H1 (cell line): ENCODE measurements at places on chromosomes 7 and 10. TPM values are rescaled to one million over a fixed set of nuclear protein-coding genes. Genes with fewer than 3 reads are reported as not detected.

GRCh38 chr10:132248455-132249225 is 59.1 kb downstream of the STK32C start:
- H3K27ac ChIP-seq, result no peak overlapping the region
- peak overlapping the region; percentile 60 for H3K4me3 ChIP-seq
- peaks cover 2% of the 10 kb centered on the region for H3K4me1 ChIP-seq

DNA sequence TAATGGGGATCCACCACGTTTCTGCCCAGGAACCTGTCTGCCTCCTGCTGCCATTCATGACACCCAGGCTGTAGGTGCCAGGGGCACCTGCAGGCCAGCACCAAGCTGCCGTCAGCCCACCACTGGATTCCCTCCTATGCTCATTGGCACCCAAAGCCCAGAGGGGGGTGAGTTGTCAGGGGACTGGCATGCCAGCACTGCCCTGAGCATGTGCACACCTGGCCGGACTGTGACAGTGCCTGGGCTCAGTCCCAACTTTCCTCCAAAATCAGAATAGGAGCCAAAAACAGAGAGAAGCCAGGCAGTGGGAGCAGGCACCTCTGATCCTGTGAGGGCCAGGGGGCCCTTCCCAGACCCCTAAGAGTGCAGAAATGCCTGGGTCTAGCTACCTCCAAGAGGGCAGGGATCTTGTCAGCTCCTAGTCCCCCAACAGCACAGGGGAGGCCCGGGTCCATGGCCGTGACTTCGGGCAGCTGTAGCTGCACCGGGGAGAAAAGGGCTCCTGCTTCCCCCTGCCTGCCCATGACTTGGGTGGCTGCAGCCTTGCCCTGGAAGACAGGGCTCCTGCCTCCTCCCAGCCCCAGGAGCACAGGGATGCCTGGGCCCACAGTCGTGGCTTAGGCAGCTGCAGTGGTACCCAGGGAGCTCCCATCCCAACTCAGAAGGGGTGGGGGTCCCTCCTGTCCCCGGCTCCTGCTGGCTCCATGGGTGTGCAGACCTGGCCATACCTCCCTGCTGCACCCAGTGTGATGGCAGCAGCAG is 249.8 kb upstream of the DKK1 start:
- no peak overlapping the region for H3K27ac ChIP-seq
- no peaks in the 10 kb centered on the region for H3K27me3 ChIP-seq
- H3K4me3 ChIP-seq, result no peak overlapping the region
- H3K4me1 ChIP-seq, result no peaks in the 10 kb centered on the region
- DNase-seq, result no peak
- no peaks in the 10 kb centered on the region for H3K36me3 ChIP-seq

DNA sequence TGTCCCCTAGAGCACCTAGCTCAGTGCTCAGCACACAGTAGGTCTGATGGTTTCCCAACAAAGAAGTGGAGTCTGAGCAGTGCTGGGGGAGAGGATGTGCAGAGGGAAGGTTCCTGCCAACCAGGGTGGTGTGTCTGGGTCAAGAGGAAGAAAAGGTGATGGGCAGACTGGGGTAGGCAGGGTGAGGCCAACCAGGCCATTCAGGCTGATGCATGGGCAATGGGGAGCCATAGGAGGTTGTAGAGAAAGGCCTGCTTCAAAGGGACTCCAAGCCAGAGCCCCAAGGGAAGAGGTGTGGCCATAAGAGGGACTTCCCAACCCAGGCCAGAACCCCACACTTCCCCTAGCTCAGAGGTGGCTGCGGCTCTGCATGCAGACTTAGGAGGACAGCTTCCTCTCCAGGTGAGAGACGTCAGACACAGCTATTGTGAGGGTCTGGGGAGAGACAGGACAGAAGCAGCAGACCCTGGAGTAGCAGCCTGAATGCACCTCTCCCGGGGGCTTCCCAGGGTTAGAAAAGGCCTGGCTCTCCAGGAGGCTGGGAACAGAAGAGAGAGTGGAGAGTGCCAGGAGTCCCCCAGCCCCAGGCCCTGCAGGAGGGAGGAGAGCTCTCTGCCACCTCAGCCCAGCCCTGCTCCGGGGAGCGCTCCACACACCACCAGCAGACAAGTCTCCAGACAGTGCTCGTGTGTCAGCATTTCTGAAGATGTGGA is 87.4 kb upstream of the ZMIZ1 start:
- no peaks in the 10 kb centered on the region for H3K27me3 ChIP-seq
- no peak for DNase-seq
- H3K4me3 ChIP-seq, result no peak overlapping the region
- no peak overlapping the region for H3K27ac ChIP-seq

The MSMB gene
- not detected in 2 replicates for total RNA-seq
